ENCODE measurements at places on chromosomes 3 and 15. TPM values are rescaled to one million over a fixed set of nuclear protein-coding genes. Genes with fewer than 3 reads are reported as not detected.
A peak's percentile ranks its signal among the peaks of the same experiment; 100 is the strongest.

The HCN4 gene
- total RNA-seq, result 3.1 TPM

The PRR23A gene
- total RNA-seq, result not detected

The KPNA1 gene
- 81.5 TPM for total RNA-seq

DNA sequence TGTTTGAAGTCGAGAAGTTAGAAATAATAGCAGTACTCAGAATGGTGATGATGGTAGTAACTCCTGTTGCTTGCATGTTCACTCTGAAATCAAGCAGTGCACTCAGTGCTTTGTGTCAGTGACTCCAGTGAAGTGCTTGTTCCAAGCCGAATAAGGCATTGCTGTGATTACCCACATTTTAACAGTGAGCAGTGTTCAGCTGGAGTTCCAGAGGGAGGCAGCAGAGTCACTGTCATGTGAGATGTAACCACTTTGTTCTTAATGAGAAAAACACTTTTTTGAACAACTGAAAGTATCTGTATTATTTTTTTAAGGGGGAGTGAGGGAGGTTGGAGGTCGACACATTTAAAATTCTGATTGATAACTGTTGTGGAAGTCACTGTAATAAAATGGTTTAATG is 3.7 kb downstream of the MDFIC2 start:
- peak; percentile 67 for DNase-seq
